Activated T-cell treated with anti-CD3 and anti-CD28 coated beads, Interleukin-2, amount 50 U/mL, for 48 hours (primary cell): ENCODE measurements at places on chromosomes 4 and X.

GRCh38 chr4:56187688-56188087, 199.6 kb downstream of the AASDH start:
- DNase-seq = no peak

DNA sequence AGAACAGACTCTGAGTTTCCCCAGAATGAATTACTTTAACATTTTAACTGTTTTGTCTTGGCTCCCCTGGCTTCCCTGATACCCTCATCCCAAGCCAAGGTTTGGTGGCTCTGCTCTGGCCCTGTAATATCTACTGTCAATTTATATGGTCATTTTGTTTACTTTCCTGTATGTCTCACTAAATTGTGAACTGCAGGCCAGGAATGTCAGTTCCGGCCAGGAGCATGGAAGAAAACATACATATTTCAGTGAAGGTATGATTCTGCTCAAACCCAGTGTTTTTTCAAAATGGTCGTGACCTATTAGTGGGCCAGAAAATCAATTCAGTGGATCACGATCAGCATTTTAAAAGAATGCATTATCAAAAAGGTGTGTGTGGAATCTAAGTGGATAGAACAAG, 1.2 kb downstream of the RPGR start:
- no peak for DNase-seq

- DNase-seq = no peak
These were observed 27.6 kb downstream of the MCF2 start for GRCh38 chrX:139680356-139680755.

- no peak for DNase-seq
These were observed 52.8 kb downstream of the GPC4 start for GRCh38 chrX:133362538-133362937.

- DNase-seq = peak; percentile 31
These were observed 1.3 kb downstream of the NEUROG2 start for GRCh38 chr4:112514647-112515197.

- no peak for DNase-seq
These were observed 45.3 kb upstream of the CDKN2AIP start for GRCh38 chr4:183399126-183399522.

DNA sequence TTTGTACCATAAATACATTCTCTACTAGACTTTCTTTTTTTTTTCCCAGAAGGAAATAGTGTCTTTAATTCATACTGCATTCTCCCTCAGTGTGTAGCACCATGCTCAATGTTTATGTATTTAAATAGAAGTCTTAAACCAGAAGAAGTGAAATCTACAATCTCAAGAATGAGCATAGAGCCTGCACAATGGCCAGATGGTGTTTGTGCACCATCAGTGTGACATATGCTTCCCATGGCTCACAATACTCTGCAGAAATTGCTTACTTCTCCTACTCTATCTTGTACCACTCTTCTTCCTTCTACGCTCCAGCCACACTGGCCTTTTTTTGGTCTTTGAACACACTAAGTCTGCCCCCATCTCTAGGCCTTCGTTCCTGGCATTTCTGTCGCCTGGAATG, 2.6 kb upstream of the DOCK11 start:
- DNase-seq = no peak

GRCh38 chr4:157045507-157046127, 30.3 kb upstream of the GLRB start:
- DNase-seq = no peak

GRCh38 chr4:62449538-62449937, 1249.4 kb downstream of the ADGRL3 start:
- no peak for DNase-seq

- no peak for DNase-seq
These were observed 683 bp downstream of the EBP start for GRCh38 chrX:48522291-48522690.

GRCh38 chr4:122890147-122890795, 32.1 kb downstream of the NUDT6 start:
- DNase-seq = no peak

GRCh38 chrX:5086388-5086787, 1142.3 kb downstream of the NLGN4X start:
- DNase-seq = no peak

DNA sequence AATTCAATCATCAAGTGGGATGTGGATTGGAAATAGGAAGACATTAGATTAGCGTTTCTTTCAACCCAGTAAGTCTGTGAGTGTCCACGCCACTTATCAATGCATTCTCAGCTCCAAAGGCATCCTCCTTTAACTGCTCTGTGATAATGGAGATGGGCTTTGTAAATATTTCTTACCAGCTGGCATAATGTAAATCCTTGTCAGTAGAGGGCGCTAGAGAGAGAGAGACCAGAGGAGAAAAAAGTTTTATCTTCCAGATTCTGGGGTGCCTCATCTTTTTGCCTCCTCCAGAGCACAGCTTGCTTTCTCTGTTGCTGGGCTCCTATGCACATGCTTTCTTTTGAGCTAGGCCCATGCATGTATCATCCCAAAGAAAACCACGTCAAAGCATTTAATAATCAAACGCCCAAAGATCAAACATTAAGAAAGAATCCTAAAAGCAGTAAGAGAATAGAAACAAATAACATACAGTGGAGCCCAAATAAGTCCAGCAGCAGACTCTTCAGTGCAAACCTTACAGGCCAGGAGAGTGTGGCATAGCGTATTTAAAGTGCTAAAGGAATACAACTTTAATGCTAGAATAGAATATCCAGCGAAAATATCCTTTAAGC, 9.6 kb upstream of the MTMR1 start:
- no peak for DNase-seq

GRCh38 chr4:68129793-68130192, at the start of gene TMPRSS11F:
Gene TMPRSS11F, minus strand, starts transcription at chr4:68129869. Its CDS starts 49 bp downstream, at chr4:68129820.
- no peak for DNase-seq

DNA sequence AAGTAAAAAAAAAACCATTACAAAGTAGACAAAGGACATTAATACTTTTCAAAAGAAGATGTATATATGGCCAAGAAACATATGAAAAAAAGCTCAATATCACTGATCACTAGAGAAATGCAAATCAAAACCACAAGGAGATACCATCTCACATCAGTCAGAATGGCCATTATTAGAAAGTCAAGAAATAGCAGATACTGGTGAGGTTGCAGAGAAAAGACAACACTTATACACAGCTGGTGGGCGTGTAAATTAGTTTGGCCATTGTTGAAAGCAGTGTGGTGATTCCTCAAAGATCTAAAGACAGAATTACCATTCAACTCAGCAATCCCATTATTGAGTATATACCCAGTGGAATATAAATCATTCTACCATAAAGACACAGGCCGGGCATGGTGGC, 39.3 kb downstream of the TASL start:
- no peak for DNase-seq

DNA sequence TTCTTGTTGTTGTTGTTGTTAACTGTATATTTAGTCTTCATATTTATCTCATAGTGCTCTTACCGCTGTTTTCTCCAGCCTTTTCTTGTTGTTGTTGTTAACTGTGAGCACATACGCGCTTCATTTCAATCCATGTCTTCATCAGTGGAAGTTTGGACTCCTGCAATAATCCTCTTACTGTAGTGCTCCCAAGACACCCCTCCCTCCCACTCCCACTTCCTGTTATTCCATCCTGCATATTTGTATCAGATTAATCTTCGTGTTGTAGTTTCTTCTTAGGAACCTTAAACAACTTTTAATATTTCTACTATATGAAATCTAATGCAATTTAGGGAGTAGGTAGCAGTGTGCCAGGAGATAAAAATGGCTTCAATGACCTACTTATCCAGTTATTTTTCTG, 674.8 kb downstream of the RAPGEF2 start:
- no peak for DNase-seq

GRCh38 chr4:84491481-84491880, 7.6 kb downstream of the NKX6-1 start:
- no peak for DNase-seq

DNA sequence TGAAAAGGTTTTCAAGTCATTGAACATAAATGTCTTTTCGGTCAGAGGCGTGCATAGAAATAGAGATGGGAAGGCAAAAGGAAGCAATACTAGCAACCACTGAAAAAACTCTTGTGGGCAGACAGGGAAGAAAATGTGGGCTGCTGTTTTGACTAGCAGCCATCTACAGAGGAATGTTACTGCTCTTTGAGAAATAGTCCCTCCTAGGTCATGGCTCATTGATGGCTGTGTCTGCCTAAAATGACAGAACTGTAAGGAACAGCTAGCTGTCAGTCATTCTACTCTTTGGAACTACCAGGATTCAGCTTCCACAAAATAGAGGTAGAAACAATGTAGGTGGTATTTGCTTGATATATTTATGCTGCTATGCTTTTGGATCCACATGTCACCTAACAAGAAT, 26.9 kb upstream of the TMPRSS11B start:
- DNase-seq = no peak

DNA sequence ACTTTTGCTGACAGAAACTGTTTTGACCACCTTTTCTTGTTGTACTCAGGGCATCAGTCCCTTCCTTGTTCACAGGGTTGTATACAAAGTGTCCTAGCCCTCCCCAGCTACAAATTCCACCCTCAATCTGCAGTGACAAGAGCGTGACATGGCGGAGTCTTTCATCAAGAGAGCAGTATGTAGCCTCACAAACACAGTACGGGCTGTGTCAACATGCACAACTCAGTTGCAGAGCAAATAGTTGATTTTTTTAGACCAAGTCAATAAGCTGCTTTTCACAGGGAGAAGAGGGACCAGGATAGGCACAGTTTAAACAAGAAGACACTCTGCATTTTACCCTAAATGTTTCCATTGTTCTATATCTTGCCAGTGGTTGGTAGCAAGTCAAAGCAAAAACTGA, 8.6 kb upstream of the HS6ST2 start:
- DNase-seq = no peak

GRCh38 chr4:113141901-113142346, 92.5 kb downstream of the ANK2 start:
- DNase-seq = no peak
